Activated CD4-positive, alpha-beta T cell treated with anti-CD3 and anti-CD28 coated beads, Interleukin-10, Interleukin-2, amounts not matched to agents 100 ng/mL and 50 ng/mL, durations not matched to agents 16 hours and 8 hours (primary cell): ENCODE measurements at places on chromosomes 3 and 15.

DNA sequence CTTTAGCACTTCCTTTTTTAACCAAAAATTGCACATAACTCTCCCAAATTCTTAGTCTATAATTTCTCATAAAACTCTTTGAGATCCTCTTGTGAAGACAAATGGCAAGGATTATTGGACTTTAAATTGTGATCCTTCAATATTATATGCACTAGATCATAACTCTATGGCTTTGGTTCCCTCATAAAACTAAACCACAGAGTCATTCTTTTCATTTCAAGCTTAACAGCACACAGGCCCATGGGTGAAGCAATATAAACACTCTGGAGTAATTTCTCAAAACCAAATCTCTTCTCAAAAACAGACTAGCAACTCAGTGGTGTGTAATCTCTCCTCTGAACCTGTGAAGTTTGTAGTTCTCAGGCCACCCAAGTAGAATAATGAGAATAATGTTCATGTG, 171.0 kb upstream of the NECTIN3 start:
- no peak for DNase-seq

- DNase-seq: no peak
These were observed 27.1 kb downstream of the IL20RB start for GRCh38 chr3:136984837-136985236.

GRCh38 chr3:2661078-2661477, 449.1 kb downstream of the IL5RA start:
- no peak for DNase-seq

- DNase-seq: no peak
These were observed 14.6 kb upstream of the RPS17 start for GRCh38 chr15:82554849-82555248.

- DNase-seq: peak; percentile 40
These were observed at the start of gene UBA7 for GRCh38 chr3:49813497-49814174. Gene UBA7 (minus strand): TSS chr3:49813953. CDS start chr3:49813787, 166 bp downstream.

- DNase-seq: no peak
These were observed 129.7 kb downstream of the PROS1 start for GRCh38 chr3:93843981-93844380.

DNA sequence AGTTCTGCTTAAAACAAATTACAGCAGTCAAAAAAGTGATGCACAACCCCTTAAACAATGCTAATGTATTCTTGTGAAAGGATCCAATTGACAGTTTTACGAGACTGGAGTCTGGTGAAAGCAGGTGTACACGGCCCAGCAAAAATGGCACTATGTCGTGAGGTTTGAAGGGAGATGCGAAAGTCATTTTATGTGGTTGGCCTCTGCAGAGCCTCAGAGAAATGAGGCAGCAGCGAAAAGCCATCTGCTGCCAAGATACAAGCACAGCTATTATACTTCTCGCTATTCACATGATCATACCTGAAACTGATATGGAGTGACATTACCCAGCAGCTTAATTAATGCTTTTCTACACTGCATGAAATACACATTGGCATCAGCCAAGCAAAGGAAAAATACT, 36.4 kb downstream of the MECOM start:
- DNase-seq: no peak

GRCh38 chr15:89675606-89676005, 3.6 kb downstream of the PLIN1 start:
- no peak for DNase-seq

- no peak for DNase-seq
These were observed 171.8 kb downstream of the ALCAM start for GRCh38 chr3:105538483-105538882.

DNA sequence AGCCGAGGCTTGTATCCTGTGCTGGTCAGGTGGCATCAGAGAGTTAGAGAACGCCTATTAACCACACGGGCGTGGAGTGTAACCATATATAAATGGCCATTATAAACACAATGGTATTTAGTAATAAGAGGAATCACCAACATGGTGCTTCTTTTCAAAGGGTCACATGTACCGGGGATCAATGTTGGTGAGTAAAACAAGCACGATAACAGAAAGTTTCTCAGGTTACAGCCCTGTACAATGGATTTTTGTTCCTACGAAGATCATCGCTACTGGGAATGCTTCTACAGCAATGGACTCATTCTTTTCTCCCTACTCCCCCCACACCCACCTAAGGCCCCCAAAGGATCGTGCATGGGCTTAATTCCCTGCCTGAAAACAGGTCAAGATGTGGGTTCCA, 42.5 kb downstream of the MEIS2 start:
- DNase-seq: no peak

GRCh38 chr3:65915477-65915876, 123.2 kb downstream of the MAGI1 start:
- no peak for DNase-seq

DNA sequence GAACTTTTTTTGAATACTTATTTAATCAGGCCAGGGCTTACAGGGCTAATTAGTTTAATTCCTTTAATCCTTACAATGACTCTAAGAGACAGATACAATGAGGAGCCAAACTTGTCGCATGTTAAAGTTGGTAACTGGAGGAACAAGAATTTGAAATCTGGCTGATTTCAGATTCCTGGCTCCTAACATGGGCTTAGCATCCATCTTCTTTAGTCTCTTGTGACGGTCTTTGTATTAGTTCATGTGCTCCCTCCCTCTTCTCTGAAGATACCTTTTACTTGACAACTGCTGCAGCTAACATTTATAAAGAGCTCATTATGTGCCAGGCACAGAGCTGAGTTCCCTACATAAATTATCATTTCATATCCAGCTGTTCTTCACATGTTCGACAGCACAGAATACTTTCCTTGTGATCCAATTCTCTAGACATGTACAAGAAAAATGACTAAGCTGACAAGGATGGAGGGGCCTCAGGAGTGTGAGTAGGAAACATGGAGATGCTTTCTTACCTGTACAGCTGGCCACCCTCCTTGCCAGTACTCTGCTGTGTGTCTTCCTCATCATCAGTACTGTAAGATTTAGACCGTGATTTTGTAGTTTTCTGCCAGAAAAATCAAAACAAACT, 206.8 kb upstream of the STRIT1 start:
- DNase-seq: no peak

DNA sequence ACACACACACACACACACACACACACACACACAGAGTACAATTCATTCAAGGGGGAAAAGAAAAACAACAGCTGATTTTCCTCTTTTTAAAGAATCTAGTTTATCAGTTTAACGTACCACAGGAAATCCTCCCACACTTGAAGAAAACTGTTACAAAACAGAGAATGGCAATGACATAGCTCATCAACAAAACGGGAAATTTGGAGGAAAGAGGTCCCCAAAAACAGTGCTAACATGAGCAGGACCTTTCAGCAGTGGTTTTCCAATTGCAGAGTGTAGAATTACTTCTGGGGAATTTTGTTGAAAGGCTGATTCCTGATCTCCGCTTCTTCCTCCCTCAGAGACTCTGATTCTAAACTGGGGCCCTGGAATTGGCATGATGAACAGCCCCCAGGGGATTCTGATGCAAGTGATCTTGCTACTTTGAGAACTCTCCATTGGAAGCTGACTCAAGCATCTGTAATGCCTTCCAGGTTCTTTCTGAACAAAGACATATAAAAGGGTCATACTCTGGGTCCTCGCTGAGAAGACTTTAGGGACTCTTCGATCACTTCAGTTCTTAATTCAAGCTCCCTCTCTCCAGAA, 442.6 kb upstream of the PROK2 start:
- DNase-seq: no peak

DNA sequence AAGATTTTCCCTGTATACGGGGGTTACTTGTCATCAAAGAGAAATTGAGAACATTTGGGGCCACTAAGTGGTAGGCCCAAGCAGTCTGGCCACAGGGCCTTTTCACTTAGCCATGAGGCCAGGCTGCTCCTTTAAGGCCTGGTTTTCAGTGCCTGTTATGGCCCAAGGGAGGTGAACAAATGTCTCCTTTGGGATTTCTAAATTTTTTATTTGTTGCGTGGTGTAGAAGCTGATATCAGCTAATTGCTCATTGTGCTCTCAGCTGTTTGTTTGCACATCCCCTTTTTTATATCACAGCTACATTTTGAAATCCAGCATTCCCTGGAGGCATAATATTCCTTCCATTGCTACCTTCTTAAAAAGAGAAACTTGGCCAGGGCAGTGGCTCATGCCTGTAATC, 48.5 kb downstream of the RLBP1 start:
- DNase-seq: no peak

DNA sequence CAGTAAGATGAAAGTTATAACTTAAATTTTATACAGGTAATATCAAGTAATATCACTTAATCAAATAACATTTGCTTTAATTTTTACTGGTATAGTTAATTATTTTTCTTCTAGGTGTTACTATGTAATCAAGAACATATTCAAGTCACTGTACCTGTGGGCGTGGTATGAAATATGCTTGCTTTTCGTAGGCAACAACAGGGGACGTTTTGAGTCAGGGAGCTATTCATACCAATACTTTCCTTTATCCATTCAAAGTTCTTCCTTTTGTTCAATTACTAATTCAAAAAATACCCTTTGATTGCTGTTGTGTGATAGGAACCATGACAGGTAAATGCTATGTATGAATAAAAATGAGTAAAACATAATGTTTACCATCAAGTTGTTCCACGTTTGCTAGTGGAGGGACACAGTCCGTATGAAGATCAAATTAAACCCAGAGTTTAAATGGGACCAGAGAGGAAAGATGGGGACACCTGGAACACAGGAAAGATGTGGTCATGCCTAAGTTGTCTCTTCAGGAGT, 654.0 kb upstream of the KCNMB2 start:
- DNase-seq: peak; percentile 57

GRCh38 chr3:11201251-11202019, 47.1 kb downstream of the HRH1 start:
- DNase-seq: no peak

- peak; percentile 92 for DNase-seq
These were observed 52.1 kb downstream of the TGFBR2 start for GRCh38 chr3:30658328-30659052.

- no peak for DNase-seq
These were observed 29.5 kb downstream of the SLCO3A1 start for GRCh38 chr15:91882858-91883586.

GRCh38 chr3:158748237-158748828, 16.1 kb upstream of the RARRES1 start:
- DNase-seq: no peak
